ENCODE measurements at places on chromosomes 11 and 22.
A peak's percentile ranks its signal among the peaks of the same experiment; 100 is the strongest.

DNA sequence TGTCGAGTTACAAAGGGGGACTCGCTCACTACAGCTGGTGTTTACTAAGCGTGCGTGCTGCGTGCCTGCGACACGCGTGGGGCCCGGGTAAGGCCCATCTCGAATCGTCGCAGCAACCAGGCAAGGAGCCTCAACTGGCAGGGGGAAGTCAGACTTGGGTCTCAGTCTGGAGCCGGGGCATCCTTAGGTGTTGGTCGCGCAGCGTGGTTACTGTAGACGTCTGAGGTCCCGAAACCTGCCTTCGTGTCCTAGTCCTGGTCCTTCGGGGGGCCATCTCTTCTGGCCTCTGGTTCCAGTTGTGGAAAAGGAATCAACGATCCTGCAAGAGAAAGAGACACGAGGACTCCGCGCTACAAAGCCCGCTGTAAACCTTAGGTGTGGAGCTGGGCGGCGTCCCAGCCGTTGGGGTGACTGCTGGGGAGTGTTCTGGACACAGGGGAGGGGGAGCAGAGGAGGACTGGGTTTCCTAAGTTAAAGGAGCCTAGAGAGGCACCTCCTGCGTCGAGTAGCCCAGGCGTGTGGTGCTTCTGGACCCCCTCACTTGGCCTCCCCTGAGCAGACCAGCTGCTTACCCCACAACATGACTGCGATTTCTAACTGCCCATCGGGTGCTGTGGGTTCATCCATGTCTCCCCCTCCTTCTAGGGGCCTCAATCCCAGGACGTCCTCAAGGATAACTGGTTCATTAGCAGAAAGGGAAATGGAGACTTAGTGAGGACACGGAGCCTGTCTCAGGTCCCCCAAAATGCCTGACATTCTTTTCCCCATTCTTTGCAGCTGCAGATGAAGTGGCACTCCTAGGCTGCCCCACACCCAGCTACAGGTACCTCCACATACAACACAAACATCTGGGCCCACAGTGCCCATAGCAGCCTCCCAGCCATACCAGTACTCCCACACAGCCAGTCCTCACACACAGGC, 4.9 kb upstream of the WNT11 start:
- DNase-seq = no peak

DNA sequence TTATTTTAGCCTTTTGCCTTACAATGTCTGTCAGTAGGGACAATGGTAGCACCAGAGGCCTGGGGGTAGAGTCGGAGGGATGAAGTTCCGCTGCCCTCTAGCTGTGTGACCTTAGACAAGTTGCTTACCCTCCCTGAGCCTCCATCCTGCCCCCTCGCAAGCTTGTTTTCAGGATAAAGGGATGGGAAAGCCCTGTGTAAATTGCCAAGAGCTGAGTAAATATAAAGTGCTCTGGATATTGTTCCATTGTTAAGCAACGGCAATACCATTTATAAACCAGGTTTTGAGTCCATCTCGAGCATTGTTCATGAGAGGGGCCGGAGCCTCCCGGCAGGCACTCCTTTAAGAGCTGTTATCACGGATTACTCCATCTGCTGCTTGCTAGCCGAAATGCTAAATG, 72.9 kb downstream of the ZBTB16 start:
- DNase-seq = no peak

DNA sequence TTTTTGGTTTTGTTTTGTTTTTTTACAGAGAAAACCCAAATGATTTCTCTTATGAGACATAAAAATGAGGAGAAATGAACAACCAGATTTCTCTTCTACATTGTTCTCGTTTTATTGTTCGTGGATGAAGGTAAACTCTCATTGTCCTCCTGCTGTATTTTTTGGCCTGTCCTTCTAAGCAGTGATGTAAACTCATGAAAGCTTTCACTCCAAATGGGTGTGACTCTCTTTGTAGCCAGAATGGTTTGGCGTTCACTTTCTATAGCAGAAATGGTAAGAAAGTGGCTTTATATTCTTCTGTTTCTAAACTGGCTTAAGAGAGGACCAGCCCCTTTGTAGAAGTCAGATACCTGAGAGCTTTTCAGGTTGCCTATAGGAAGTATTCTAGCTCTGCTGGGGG, 15.5 kb upstream of the BMAL1 start:
- no peak for DNase-seq

DNA sequence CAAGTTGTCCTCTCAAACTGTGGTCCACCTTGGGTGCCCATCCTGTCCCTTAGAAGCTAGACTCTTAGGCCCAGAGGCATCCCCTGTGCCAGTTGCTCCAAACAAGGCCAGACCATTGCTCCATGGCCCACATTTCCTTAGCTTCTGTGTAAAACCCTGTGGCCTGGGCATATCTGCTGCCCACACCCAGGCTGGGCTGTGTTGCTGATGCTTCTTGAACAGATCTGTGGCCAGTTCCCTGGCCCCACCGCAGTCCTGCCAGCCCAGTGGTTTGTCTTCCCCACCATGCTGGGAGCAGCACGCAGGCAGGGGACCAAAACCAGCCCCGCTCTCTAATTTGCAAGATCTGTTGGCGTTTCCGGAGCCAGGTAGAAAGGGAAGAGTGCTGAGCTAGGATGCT, 72.2 kb downstream of the CSNK2A3 start:
- DNase-seq = no peak

- DNase-seq = no peak
These were observed 167.0 kb upstream of the B3GAT1 start for GRCh38 chr11:134578807-134579723.

DNA sequence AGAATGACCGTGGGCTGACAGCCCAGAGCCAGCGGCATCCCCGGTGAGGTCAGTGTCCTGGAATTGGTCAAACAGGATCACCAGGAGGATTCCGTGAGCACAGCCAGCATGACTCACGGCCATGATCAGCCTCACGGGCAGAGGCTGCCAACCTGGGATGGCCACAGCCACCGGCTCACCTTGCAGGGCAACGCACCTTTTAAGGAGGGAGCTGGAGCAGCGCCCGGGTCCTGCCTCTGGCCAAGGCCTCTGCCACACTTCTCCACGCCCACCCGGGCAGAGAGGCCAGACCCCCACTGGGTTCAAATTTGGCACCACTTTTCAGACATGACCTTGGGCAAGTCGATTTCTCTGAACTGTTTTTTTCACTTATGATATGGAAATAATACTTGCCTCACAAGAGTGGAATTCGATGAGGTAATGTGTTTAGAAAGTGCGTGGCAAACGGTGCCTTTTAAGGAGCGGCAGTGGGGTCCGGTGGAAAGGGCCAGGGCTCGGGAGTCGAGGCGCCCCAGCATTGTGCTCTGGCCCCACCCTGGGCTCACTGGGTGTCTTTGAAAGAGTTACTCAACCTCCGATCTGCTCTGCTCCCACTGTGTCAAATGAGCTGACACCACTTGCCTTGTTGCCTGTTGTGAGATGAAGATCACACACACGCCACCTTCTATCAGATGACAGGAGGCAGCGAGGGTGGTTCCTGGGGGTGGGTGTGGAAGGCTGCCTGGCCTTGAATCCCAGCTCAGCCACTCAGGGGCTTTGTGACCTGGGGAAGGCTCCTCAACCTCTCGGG, 16.0 kb downstream of the TXN2 start:
- no peak for DNase-seq

- DNase-seq = no peak
These were observed 21.1 kb downstream of the RFPL3 start for GRCh38 chr22:32378707-32379272.

- no peak for DNase-seq
These were observed 116.7 kb upstream of the LARGE1 start for GRCh38 chr22:34036931-34037330.

GRCh38 chr11:36407356-36407755, 102.7 kb downstream of the TRAF6 start:
- no peak for DNase-seq

- DNase-seq = no peak
These were observed 36.5 kb downstream of the APOL1 start for GRCh38 chr22:36289406-36289870.

DNA sequence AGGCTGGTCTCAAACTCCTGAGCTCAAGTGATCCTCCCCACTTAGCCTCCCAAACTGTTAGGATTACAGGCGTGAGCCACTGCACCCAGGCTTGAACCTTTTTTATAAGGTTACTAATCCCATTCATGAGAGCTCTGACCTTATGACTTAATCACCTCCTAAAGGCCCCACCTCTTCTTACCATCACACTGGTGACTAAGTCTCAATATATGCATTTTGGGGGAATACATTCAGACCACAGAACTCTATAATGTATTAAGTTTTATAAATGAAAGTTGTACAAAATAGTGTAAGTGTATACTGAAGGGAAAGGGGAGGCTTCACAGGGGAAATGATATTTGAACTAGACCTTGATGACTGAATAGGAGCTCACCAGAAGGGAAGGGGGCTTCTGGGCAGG, 28.4 kb upstream of the RBFOX2 start:
- DNase-seq = no peak

GRCh38 chr22:37045958-37046357, 5.6 kb upstream of the KCTD17 start:
- DNase-seq = no peak

DNA sequence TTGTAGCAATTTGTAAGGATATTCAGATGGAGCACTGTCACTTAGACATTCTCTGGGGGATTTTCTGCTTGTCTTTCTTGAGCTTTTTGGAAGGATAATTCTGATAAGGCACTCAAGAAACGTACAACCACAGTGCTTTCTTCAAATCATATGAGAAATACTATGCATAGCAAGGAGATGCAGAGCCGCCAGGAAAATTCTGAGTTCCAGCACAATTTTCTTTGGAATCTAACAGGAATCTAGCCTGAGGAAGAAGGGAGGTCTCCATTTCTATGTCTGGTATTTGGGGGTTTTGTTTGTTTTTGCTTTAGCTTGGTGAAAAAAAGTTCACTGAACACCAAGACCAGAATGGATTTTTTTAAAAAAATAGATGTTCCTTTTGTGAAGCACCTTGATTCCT, 9.9 kb downstream of the PRSS23 start:
- no peak for DNase-seq

- no peak for DNase-seq
These were observed 1.7 kb upstream of the YPEL4 start for GRCh38 chr11:57651408-57651807.

GRCh38 chr11:47391077-47391583, 12.8 kb upstream of the SPI1 start:
- DNase-seq = no peak

GRCh38 chr11:114762408-114762807, 84.1 kb downstream of the NXPE2 start:
- peak; percentile 3 for DNase-seq

DNA sequence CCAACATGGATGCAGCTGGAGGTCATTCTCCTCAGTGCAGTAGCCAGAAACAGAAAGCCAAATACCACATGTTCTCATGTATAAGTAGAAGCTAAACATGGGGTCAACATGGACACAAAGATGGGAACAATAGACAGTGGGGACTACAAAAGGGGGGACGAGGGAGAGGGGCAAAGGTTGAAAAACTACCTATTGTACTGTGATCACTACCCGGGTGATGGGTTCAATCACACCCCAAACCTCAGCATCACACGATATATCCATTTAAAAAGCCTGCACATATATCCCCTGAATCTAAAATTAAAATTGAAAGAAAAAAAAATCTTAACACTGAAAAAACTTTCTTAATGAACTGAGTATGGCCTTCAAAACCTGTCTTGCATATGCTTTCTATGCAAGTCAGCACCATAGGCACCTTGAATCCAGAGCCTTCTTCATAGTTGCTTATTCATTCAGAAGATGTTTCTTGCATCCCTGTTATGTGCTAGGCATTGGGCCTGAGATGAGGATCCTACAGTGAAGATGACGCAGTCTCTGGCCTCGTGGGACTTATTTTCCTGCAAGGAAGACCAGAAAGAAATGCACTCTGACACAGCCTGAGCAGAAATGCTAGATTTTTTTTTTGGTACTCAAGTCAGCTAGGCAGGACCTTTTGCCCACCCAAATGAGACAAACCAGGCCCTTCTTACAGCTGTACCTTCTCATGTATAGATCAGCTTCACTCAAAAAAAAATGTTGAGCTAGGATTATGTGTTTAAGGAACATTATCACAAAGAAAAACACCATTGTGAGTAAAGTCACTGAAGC, 21.0 kb downstream of the NNMT start:
- DNase-seq = no peak

- DNase-seq = no peak
These were observed 9.0 kb downstream of the OR51S1 start for GRCh38 chr11:4839851-4840549.

DNA sequence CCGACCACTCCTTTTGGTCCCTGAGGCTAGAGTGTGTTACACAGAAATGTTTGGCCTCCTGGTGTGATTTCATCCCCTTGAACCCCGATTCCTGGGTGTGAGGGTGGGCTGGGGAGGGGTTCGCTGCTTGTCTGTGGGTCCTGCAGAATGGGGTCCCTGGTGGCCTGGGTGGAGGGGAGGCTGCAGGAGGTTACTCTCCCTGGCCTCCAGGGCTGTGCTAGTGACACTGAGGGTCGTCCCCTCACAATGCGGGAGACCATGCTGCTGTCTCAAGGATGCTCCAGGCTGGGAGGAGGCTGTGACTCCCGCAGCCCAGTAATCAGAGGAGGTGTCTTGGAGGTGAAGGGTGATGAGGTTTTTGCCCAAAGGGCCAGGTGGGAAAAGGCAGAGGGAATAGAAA, 17.0 kb upstream of the OMP start:
- DNase-seq = no peak

DNA sequence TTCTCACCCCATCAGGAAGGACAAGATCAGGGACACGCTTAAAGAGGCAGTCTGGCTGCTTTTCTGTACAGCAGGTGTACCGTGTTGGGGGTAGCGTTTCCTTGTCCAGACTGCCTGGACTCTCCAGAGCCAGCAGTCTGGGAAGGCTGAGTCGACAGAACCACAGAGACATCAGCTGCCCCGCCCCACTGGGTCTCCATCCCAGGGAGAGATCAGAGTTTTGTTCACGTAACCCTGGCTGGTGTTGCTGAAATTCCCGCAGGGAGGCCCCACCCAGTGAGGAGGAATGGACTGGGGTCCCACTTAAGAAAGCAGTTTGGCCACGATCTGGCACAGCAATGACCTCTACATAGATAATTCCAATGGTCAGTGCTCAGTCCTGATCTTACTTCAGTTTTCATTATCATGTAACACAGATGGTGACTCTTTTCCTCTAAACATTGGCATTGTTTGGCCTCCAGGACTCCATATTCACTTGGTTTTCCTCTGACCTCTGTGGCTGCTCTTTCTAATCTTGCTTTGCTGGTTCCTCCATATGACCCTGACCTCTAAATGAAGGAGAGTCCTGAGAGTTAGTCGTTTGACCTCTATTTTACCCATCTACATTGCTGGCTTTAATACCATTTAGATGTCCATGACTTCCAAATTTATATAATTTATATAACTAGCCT, 89.6 kb upstream of the LRRC55 start:
- no peak for DNase-seq

DNA sequence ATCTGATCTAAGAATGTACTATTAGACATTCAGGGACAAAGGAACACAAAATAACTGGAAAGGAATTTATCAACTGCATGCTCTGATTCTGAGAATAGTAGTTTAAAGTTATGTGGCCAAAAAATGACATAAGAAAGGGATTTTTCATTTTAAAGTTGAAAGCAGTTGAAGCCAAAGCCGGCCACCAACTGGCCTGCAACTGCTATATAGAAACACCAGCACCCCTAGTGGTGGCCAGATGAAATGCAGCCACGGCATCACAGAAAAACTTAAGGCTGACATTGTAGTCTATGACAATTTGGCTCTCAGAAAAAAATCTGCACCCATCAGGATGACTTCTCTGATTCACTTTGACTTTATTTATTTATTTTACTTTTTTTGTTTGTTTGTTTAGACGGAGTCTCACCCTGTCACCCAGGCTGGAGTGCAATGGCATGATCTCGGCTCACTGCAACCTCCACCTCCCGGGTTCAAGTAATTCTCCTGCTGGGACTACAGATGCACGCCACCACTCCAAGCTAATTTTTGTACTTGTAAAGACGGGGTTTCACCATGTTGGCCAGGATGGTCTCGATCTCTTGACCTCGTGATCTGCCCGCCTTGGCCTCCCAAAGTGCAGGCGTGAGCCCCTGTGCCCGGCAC, 59.2 kb downstream of the SLC35F2 start:
- peak; percentile 58 for DNase-seq

Data from CD4-positive, alpha-beta T cell treated with Interleukin-21 for 1 hour (primary cell).